ENCODE measurements at places on chromosomes 1 and 21. TPM values are rescaled to one million over a fixed set of nuclear protein-coding genes. Genes with fewer than 3 reads are reported as not detected.

- peak; percentile 40 for DNase-seq
Measured at GRCh38 chr1:223129229-223129901, 13.7 kb downstream of the TLR5 start.

EPS8L3 gene
- polyA plus RNA-seq = not detected

CLIC4 gene
- 310 TPM for polyA plus RNA-seq

DNA sequence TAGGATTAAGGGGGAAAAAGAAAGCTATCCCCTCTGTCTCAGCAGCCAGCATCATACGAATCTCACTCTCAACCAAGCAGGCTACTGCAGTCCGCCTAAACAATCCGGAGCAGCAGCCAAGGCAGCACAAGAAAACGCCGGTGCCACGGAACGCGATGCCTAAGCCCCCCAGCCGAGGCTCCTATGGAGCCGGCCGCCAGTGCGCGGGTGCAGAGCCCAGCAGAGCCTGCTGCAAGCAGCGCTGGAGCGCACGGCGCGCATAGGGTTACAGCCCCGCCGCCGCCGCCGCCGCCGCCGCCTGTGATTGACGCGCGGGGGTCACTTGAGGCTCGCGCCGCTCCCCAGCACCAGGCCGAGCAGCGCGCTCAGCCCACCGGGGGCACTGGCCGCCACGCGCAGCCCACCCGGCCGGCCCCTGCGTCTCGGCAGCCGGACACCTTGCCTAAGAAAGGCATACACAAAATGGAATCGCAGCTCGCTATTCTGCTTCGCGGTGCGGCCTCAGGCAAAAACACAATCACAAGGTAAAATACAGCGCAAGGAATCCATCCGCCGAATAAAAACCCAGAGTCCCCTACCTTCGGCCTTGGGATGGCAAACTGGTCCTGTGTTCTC, 780 bp downstream of the HIVEP3 start:
- peak; percentile 19 for DNase-seq

ADGRL4 gene
- 3.8 TPM for polyA plus RNA-seq

DNA sequence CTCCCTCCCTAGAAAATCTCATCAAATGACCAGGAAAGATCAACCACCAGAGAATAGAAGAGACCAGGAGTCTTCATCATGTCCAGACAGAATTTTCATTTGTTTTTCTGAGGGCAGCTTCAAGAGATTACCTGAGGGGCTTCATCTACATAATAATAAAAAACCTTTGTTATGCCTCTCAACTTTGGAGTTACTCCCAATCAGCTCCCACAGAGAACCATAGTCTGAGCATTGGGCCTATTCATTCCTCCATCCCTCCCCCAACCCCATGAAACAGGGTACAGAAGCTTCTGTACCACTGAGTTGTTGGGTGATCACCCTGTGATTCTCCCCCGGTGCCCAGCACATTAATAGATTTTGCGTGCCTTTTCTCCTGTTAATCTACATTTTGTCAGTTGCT, 53.3 kb upstream of the PRRC2C start:
- no peak for DNase-seq

TMEM125 gene
- polyA plus RNA-seq = 0.03 TPM

GRCh38 chr1:204396015-204396583, 15.5 kb downstream of the PPP1R15B start:
- no peak for DNase-seq

DNA sequence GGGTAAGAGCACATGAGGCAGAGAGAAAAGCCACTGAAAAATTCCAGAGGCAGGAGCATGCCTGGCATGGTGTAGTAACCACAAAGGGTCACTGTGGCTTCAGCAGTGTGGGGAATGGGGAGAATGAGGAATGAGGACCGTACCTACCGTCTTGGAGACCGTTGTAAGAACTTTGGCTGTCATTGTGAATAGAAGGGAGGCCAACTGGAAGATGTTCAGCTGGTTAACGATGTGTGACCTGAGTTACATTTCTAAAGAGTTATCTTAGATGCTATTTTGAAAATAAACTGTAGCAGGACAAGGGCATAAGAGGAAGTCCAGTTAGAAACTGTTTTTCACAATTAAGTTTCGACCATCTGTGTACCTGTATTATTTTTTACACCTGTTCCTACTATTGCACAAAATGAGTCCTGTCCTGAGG, 365.5 kb upstream of the SGIP1 start:
- DNase-seq = peak; percentile 91

CLCA4 gene
- polyA plus RNA-seq = not detected

NR5A2 gene
- 0.01 TPM for polyA plus RNA-seq

DNA sequence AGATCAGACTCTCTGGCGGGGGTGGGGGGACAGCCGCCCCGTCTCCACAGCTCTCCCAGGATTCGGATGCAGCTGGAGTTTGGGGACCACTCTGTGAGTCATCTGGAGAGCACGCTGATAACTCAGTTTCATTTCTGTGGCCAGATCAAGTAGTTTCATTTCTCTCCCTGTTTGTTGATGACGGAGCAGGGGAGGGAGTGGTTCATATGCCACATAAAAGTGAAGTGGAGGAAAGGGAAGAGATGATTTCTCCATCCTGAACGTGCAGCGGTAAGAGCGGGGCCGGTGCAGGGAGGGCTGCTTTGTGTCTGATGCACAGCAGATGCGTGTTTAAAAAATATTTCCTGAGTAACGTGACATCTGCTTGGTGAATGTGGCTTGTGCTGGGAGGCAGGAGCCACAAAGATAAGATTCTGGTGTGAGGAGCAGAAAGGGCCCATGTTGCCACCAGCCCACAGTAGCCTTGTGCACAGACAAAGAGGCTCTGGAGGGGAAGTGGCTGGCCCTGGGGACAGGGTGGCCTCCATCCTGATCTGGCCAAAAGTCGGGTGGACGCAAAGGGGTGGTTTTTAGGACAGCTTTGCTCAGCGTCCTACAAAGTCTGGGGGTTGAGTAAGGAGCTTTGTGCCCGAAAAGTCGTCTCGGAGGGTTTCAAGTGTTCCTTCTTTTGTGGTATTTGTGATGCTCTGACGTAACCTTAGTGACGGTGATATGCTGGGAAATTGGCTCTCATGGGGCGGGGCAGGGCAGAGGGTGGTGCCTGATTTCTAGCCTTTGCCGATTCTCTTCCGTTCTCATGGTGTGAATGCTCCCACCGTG, at the start of gene MX2:
TSS of gene MX2 (plus strand) at position 242 of the 819 bp plus-strand sequence. CDS start 14,880 bp downstream, outside the sequence.
- peak; percentile 83 for DNase-seq

DNA sequence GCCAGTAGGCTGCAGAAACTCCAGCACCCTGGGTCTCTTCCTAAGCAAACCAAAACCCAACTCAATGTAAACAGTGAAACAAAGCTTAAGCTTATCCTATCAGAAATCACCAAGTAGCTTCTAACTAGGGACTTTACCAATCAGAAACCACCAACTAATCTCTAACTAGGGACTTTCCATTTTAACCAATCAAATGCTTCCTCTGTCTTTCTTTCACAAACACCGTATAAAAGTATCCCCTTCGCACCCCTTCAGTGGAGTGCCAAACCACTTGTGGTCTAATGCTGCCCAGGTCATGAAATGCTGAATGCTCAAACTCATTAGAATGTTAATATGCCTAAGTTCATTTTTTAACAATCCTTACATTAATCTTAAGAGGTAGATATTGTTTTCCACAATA, 250.5 kb upstream of the DUSP10 start:
- no peak for DNase-seq

GRCh38 chr1:217062586-217062985, 339.4 kb upstream of the ESRRG start:
- DNase-seq = no peak
